ENCODE measurements at places on chromosomes 11 and 22. TPM values are rescaled to one million over a fixed set of nuclear protein-coding genes. Genes with fewer than 3 reads are reported as not detected.
A peak's percentile ranks its signal among the peaks of the same experiment; 100 is the strongest.

DNA sequence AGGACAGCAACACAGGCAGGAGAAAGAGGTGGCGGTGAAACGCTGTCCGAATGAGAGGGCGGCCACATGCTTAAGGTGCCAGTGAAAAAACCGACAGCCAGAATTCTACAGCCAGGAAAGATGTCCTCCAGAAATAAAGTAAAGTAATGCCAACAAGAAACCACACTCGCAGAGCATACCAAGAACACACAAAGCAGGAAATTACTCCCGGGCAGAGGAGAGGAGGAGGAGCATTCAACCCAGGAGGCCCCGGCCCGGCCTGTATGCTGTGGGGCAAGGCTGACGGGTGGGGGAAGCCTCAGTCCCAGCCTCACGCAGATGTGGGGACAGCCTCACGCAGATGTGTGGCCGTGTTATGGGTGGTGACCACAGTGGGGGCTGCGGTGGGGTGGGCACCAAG, 28.0 kb downstream of the CHID1 start:
- H3K27ac ChIP-seq: no peak overlapping the region
- H3K4me1 ChIP-seq: no peaks in the 10 kb centered on the region
- H3K36me3 ChIP-seq: no peaks in the 10 kb centered on the region
- no peak for DNase-seq
- H3K4me3 ChIP-seq: no peak overlapping the region

SERPIND1 gene
- 0.91 TPM for total RNA-seq

LRP5 gene
- total RNA-seq: 65.1 TPM

- H3K36me3 ChIP-seq: no peaks in the 10 kb centered on the region
- no peaks in the 10 kb centered on the region for H3K27me3 ChIP-seq
- H3K4me1 ChIP-seq: peaks cover 4% of the 10 kb centered on the region
- no peak overlapping the region for H3K4me3 ChIP-seq
- no peak overlapping the region for H3K27ac ChIP-seq
Measured at GRCh38 chr11:2653930-2654739, 45.7 kb downstream of the KCNQ1OT1 start.

DNA sequence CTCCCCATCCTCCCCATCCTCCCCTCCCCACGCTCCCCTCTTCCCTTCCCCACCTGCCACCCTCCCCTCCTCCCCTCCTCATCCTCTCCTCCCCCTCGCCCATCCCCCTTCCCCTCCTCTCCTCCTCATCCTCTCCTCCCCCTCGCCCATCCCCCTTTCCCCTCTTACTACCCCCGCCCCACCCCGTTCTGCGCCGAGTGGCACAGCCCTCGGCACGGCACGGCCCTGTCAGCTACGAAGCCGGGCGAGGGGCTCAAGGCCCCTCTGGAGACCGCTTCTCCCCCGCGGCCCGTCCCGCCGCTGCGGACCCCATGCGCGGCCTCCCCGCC, 449.9 kb downstream of the OPCML start:
- no peaks in the 10 kb centered on the region for H3K27me3 ChIP-seq
- H3K4me3 ChIP-seq: peak overlapping the region; percentile 50
- no peak overlapping the region for H3K27ac ChIP-seq
- no peak for DNase-seq
- no peaks in the 10 kb centered on the region for H3K36me3 ChIP-seq

DNA sequence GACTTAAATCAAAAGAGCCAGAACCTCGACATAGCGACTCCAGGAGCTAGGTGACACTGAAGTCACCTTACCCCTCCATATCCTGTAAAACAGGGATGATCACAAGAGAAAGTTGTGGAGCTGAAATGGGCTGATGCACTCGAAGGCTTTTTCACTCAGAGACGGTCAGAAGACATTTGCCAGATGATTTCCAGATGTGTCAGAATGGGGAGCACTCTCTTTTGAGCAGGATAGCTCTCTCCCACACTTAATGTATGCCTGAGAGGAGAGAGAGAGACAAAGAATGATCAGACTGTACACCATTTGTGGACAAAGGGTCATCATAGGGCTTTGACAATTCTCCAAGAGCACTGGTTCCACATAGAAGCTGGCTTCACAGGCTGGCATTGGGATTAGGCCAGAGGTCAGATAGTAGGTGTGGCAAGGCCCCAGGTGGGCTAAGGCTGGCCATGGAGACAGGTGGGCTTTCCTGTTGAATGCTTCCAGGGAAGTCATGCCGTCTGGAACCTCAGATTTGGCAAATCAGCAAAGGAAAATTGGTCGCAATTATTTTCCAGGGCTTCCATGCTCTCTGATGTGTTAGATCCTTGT, 42.3 kb upstream of the ETS1 start:
- H3K4me1 ChIP-seq: peaks cover 17% of the 10 kb centered on the region
- no peak overlapping the region for H3K4me3 ChIP-seq

DNA sequence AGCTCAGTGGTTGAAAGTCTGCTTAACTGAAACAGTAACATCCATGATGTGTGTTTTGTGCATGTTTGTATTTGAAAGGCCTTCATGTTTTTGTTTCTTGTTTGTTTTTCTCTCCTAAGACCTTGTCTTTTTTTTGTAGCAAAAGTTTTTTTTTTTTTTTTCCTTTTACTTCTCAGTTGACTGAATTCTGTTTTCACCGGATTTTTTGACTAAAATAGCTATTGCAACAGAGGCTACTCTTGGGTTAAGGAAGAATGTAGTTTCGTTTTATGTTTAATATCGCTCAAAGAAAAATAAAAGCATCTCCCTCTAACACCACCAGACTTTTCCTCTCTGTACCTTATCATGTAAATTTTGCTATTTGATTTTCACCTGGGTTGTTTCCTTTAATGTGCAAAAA, 15.1 kb downstream of the APOL6 start:
- H3K4me3 ChIP-seq: peak overlapping the region; percentile 15
- no peak for DNase-seq
- H3K36me3 ChIP-seq: peaks cover 16% of the 10 kb centered on the region
- no peaks in the 10 kb centered on the region for H3K27me3 ChIP-seq

DNA sequence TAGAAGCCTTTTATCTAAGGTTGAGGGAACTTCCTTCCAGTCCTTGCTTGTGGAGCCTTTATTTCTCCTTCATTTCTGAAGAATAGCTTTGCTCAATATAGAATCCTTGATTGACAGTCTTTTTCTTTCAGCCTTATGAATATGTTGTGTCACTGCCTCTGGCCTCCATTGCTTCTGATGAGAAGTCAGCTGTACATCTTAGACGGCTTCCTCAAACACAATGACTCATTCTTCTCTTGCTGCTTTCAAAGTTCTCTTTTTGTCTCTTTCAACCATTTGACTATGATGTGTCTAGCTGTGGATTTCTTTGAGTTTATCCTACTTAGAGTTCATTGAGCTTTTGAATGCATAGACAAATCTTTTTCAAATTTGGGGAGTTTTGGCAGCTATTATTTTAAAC, 893.2 kb downstream of the BRD1 start:
- H3K4me3 ChIP-seq: no peak overlapping the region
- no peaks in the 10 kb centered on the region for H3K27me3 ChIP-seq
- no peaks in the 10 kb centered on the region for H3K36me3 ChIP-seq
- no peak overlapping the region for H3K27ac ChIP-seq

- H3K27ac ChIP-seq: no peak overlapping the region
- no peaks in the 10 kb centered on the region for H3K27me3 ChIP-seq
- peaks cover 7% of the 10 kb centered on the region for H3K4me1 ChIP-seq
- DNase-seq: no peak
- H3K36me3 ChIP-seq: no peaks in the 10 kb centered on the region
Measured at GRCh38 chr22:28332410-28332809, 347.2 kb downstream of the TTC28 start.

VSIG10L2 gene
- total RNA-seq: 0.13 TPM

SPTY2D1 gene
- total RNA-seq: 16.5 TPM

DNA sequence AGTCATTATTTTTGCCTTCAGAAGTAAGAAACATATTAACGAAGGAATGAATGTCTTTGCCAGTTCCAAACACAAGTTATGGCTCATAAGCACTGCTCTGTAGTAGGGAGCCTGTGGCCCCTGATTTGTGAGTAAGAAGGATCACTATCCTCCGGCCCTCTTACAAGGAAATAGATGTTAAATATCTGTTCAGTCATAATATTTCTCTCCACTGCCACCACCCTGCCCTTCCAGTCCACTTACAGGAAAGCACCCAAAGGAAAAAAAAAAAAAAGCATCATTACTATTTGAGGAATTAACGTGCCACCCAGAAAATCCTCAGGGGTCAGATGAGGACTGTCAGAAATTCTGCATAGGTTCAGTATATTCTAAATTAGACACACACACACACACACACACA, 123.4 kb downstream of the ETS1 start:
- H3K4me1 ChIP-seq: peaks cover 46% of the 10 kb centered on the region
- no peak overlapping the region for H3K4me3 ChIP-seq
- no peaks in the 10 kb centered on the region for H3K36me3 ChIP-seq

OR52I1 gene
- total RNA-seq: not detected

DNA sequence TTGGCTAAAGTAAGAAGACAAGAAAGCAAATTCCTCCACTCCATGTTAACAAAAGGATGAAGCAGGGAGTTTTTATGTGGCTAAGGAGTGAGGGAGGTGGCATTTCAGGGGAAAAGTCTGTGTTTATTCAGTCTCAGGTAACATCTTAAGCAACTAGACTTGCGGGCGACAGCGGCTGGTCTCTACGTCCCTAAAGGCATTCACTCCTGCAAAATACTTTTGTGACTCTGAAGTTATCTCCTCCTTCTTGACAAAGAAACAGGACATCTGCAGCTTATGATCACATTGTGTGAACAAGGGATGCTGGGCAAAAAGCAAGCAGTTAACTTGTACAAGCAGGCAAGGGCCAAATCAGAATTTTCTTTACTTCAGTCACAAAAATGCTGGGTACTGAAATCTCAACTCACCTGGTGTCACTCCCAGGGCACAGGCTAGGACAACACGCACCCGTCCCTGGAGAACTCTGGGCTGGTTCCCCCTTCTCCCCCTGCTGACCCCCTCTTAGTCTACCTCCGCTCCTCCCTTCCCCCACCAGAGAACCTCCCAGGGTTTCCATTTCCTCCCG, 38.3 kb downstream of the IGLL5 start:
- H3K4me1 ChIP-seq: no peaks in the 10 kb centered on the region
- no peaks in the 10 kb centered on the region for H3K27me3 ChIP-seq
- H3K27ac ChIP-seq: no peak overlapping the region
- DNase-seq: no peak
- no peaks in the 10 kb centered on the region for H3K36me3 ChIP-seq
- no peak overlapping the region for H3K4me3 ChIP-seq

GRCh38 chr11:58395581-58395980, 11.1 kb downstream of the OR5B3 start:
- H3K4me1 ChIP-seq: no peaks in the 10 kb centered on the region
- H3K36me3 ChIP-seq: no peaks in the 10 kb centered on the region
- no peak for DNase-seq
- no peaks in the 10 kb centered on the region for H3K27me3 ChIP-seq
- no peak overlapping the region for H3K4me3 ChIP-seq

TMEM45B gene
- 14.8 TPM for total RNA-seq

KCNJ5 gene
- 7.3 TPM for total RNA-seq

DNA sequence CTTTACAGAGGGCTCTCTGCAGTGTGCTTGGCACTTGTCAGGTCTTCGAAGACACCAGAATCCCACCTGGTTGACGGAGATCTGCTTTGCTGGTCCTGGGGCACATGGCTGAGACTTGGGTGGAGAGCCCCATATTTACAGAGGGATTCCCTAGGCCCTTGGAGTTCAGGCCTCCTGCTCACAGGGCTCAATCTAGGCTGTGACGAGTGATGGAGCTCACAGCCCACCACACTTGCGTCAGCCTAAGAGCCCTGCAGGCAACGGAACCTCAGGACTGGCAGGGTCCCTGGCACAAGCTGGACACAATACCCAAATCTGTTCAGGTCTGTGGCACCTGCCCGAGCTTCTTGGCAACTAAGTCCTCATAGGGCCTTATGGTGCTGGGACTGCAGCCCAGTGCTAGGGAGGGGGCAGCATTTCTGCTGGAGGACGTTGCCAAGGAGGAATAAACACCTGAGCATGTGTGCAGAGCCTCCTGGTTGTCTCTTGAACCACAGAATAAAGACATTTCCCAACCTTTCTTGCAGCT, 59.1 kb downstream of the KCNC1 start:
- no peaks in the 10 kb centered on the region for H3K4me1 ChIP-seq
- no peak overlapping the region for H3K27ac ChIP-seq
- no peak overlapping the region for H3K4me3 ChIP-seq
- no peak for DNase-seq

UBQLN3 gene
- total RNA-seq: 2.0 TPM

- H3K27ac ChIP-seq: no peak overlapping the region
- no peaks in the 10 kb centered on the region for H3K36me3 ChIP-seq
- no peaks in the 10 kb centered on the region for H3K27me3 ChIP-seq
- DNase-seq: no peak
Measured at GRCh38 chr11:27861706-27862430, 161.6 kb upstream of the BDNF start.

GRCh38 chr11:11608783-11609232, 13.0 kb downstream of the GALNT18 start:
- no peaks in the 10 kb centered on the region for H3K36me3 ChIP-seq
- H3K27me3 ChIP-seq: no peaks in the 10 kb centered on the region
- DNase-seq: no peak
- H3K4me3 ChIP-seq: no peak overlapping the region
- H3K27ac ChIP-seq: no peak overlapping the region

GRCh38 chr11:85089654-85090053, 537.5 kb downstream of the DLG2 start:
- DNase-seq: no peak
- H3K27me3 ChIP-seq: no peaks in the 10 kb centered on the region
- no peak overlapping the region for H3K27ac ChIP-seq
- H3K36me3 ChIP-seq: no peaks in the 10 kb centered on the region
- H3K4me3 ChIP-seq: no peak overlapping the region
- H3K4me1 ChIP-seq: no peaks in the 10 kb centered on the region

DNA sequence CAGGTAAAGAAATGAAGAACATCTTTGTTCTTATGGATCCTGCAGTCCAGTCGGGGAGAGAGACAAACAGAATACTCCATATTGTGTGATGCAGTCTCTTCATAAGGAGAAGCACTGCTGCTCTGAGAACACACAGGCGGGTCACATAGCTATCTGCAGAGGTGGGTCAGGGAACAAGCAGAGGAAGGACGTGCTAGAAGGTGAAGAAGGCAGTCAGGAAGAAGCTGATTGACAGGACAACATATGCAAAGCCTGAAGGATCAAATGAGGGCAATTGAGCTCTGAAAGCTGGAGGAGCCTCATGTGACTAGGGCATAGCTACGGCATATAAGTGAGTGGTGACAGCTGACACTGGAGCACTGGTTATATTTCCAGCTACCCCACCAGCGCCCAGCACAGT, 122.5 kb downstream of the OPCML start:
- H3K36me3 ChIP-seq: no peaks in the 10 kb centered on the region
- no peak overlapping the region for H3K27ac ChIP-seq
- DNase-seq: no peak
- H3K4me3 ChIP-seq: no peak overlapping the region
- no peaks in the 10 kb centered on the region for H3K27me3 ChIP-seq

DNA sequence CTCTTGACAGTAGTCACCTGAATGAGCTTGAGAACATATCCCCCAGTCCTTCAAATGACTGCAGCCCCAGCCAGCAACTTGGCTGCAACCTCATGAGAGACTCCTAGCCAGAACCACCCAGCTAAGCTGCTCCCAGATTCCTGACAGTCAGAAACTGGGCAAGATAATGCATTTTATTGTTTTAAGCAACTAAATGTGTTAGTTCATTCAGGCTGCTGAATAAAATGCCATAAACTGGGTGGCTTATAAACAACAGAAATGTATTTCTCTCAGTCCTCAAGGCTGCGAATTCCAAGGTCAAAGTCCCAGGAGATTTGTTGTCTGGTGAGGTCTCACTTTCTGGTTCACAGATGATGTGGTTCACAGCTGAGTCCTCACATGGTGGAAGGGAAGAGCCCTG, 5.8 kb upstream of the PAMR1 start:
- H3K4me3 ChIP-seq: no peak overlapping the region
- no peaks in the 10 kb centered on the region for H3K36me3 ChIP-seq
- no peak for DNase-seq
- no peak overlapping the region for H3K27ac ChIP-seq
- no peaks in the 10 kb centered on the region for H3K27me3 ChIP-seq
- H3K4me1 ChIP-seq: no peaks in the 10 kb centered on the region

FOLR2 gene
- total RNA-seq: 9.9 TPM

All from upper lobe of left lung (tissue), 6 donors.